Activated naive CD4-positive, alpha-beta T cell treated with anti-CD3 and anti-CD28 coated beads, Interleukin-2, amount 10 ng/mL, durations not matched to agents 5 hours and 36 hours (primary cell): ENCODE measurements at places on chromosomes 12 and 14. TPM values are rescaled to one million over a fixed set of nuclear protein-coding genes. Genes with fewer than 3 reads are reported as not detected.

The NR1H4 gene
- not detected for total RNA-seq

The TMTC1 gene
- total RNA-seq = not detected

The MMP17 gene
- total RNA-seq = 0.28 TPM

The KTN1 gene
- 98.2 TPM for total RNA-seq

The TAS2R20 gene
- 1.4 TPM for total RNA-seq
